Head of caudate nucleus (tissue), 42 donors: ENCODE measurements at places on chromosomes 1 and 21.

GRCh38 chr1:51433972-51434510 lies 85.0 kb downstream of the EPS15 start:
- no peak for DNase-seq

DNA sequence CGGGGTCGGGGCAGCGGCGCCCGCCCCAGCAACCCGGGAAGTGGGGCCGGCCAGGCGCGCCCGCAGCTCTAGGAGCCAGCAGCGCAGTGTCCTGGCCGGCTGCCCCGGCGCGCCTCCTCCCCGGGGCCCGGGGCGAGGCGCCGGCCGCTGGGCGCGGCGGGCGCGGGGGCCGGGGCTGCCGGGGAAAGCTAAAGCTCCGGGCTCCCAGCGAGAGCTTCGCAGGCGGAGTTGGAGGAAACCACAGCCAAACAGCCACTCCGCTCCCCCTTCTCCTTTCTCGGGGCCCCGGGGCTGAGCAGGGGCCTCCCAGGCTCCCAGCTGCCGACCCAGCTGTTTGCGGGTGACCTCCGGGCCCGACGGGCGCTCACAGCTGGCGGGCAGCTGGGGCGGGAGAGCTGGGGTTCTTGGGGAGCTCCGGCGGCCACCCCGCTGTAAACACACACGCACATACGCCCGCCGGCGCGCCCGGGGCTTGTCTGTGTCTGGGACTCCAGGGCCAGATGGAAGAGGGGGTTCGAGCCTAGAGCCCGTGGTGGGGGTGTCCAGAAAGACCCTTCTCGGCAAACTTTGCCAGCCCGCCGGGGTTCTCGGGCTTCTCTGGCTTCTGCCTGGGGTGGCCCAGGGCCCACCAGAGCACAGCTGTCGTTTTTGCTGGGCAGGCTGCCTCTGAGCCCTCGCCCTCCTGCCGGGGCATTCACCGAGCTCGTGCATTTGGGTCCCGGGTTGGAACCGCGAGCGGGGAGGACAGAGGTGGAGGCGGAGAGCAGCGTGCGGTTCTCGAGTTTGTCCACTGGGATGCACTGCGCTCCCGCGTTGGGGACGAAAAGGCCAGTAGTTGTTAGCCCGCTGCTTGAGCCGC lies 1.5 kb downstream of the AJAP1 start:
- DNase-seq, result peak; percentile 94

- DNase-seq, result no peak
Measured at GRCh38 chr1:18560692-18561091, 70.0 kb upstream of the PAX7 start.

- DNase-seq, result no peak
Measured at GRCh38 chr1:9453375-9453774, 85.9 kb upstream of the SLC25A33 start.

DNA sequence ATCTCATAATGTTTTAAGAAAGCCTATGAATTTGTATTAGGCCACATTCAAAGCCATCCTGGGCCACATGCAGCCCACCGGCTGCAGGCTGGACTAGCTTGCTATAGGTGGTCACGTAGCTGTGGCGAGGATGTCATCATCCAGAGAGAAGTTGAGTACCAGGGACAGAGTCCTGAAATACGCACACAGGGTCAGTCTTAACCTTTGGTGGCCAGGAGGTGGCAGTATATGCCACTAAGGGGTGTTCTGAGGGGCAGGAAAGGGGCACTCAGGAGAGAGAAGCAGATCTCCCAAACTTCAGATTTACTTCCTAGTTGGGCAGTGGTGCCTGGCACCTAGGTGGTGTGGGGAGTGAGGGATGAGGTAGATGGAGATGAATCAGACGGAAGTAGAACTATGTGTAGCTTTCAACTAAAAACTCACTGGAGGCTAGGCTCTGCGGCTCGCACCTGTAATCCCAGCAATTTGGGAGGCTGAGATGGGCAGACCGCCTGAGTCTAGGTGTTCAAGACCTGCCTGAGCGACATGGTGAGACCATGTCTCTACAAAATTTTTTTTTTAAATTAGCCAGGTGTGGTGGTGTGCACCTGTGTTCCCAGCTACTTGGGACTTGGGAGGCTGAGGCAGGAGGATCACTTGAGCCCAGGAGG lies 16.3 kb upstream of the CDK18 start:
- DNase-seq, result peak; percentile 46

- no peak for DNase-seq
Measured at GRCh38 chr1:94754095-94754494, 66.1 kb upstream of the SLC44A3 start.

GRCh38 chr21:31140025-31140424 lies 101.7 kb upstream of the KRTAP19-8 start:
- no peak for DNase-seq

GRCh38 chr21:44616591-44616926 lies 4.7 kb downstream of the KRTAP10-8 start:
- no peak for DNase-seq

GRCh38 chr1:57124768-57125446 lies 159.1 kb upstream of the C8B start:
- no peak for DNase-seq

GRCh38 chr1:33393524-33393923 lies 37.4 kb downstream of the PHC2 start:
- no peak for DNase-seq

GRCh38 chr1:78814176-78814575 lies 164.5 kb downstream of the IFI44 start:
- no peak for DNase-seq

DNA sequence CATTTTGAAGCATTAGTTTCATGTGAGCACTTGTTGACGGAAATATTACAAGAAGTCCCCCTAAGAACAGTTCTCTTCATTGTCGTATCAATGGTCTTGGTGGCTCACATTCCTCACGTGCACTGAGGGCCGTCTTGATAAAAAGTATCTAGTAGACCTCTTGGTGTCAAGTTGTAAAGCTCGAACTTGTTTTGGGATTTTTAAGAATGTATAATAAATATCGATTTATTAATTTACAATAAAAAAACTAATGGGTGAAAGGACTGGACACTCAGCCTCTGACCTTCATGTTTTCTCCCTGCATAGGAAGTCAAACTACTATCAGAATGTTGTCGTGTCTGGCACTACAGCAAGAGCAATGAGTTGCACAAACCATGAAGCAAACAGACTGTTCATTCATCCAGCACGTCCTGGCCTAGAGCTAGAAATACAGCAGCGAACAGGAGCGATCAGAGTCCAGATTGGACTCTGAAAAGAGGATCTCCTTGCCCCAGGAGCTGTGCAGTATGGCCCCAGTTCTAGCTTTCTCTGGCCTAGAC lies 319.2 kb downstream of the SMYD3 start:
- DNase-seq, result no peak

GRCh38 chr1:41416081-41416480 lies 54.8 kb downstream of the FOXO6 start:
- DNase-seq, result no peak

- DNase-seq, result no peak
Measured at GRCh38 chr1:36085126-36085525, 1.2 kb downstream of the TEKT2 start.

DNA sequence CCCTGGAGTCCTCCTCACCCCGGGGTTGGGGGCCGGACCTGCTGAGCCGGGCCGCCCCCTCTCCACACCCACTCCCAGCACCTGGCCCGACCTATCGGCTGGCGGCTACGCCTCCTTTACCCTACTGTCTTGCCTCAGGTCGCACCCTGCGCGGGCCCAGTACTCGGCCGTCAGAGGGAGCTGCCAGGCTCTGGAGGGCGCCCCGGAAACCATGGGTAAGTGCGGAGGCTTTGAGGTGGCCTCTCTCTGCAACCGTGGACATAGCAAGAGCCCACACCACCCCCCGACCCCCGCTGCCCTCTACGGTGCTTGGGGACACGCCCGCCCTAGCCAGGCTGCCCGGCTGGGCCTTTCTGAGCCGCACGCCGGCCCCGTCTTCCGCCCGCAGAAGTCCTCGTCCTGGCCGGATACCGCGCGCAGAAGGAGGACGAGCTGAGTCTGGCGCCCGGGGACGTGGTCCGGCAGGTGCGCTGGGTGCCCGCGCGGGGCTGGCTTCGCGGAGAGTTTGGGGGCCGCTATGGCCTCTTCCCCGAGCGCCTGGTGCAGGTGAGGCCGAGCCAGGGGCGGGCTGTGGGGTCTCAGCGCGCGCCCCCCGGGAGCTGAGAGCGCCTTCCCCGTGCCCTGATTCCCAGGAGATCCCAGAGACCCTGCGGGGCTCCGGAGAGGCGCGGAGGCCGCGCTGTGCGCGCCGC lies at the start of gene SH3D21:
Gene SH3D21, plus strand, starts transcription at position 159 of the 692 bp plus-strand sequence. Its CDS starts 53 bp downstream, at position 212.
- no peak for DNase-seq

- DNase-seq, result peak; percentile 37
Measured at GRCh38 chr1:192609110-192610079, 26.6 kb upstream of the RGS13 start.

DNA sequence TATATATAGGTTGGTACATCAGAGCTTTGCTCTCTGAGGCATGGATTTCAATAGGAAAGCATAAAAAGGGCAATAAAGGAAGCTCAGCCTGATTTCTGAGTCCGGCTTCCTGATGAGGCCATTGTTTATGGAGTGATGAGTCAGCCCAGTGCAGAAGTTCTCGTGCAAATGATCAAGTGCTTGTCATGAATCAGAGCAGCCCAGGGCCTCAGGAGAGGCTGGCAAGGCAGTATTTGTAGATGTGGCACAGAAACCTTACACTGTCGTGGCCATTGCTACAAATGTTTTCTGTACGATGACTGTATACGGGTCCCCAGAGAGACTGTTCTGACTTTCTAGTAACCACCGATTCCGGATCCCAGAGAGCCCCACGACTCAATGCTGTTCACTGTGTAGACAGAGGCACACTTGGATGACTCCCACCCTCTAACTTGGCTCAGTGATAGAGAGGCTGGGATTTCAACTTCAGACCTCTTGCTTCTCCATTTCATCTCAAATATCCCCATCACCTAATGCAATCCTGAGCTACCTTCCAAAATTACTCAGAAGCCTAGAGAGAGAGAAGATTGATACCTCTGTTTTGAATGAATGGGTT lies 26.8 kb downstream of the UMODL1 start:
- DNase-seq, result no peak

GRCh38 chr1:227219715-227220292 lies 98.5 kb downstream of the CDC42BPA start:
- DNase-seq, result no peak

- DNase-seq, result no peak
Measured at GRCh38 chr1:29569971-29570634, 333.8 kb downstream of the PTPRU start.

DNA sequence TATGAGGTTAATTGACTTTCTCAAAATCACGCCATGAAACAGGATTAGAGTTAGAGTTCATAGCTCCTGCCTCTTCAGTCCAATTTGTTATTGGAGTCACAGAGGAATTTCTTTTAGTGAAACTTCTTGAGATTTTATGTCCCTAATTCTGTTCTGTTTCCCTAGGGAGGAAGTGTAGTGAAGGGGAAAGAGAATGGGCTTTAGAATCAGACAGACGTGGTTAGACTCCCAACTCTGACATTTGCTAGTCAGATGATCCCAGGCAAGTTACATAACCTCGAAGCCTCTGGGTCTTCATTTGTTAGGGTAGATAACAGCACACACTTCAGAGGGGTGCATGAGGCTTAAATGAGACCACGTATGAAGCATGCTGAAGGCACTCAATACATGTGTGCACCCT lies 83.9 kb downstream of the ASTN1 start:
- DNase-seq, result no peak

- no peak for DNase-seq
Measured at GRCh38 chr1:192858456-192858855, 49.6 kb downstream of the RGS2 start.

GRCh38 chr1:2448098-2448445 lies 28.0 kb upstream of the PLCH2 start:
- no peak for DNase-seq

GRCh38 chr1:220249522-220249921 lies 22.7 kb downstream of the RAB3GAP2 start:
- DNase-seq, result no peak

- DNase-seq, result no peak
Measured at GRCh38 chr1:69589799-69590198, 22.1 kb downstream of the LRRC7 start.

- no peak for DNase-seq
Measured at GRCh38 chr1:229557200-229557850, 1.2 kb downstream of the ABCB10 start.
